ENCODE measurements at places on chromosomes 2 and 18.

- DNase-seq = peak; percentile 17
Observed at GRCh38 chr18:52716973-52717372, 377.0 kb downstream of the DCC start.

DNA sequence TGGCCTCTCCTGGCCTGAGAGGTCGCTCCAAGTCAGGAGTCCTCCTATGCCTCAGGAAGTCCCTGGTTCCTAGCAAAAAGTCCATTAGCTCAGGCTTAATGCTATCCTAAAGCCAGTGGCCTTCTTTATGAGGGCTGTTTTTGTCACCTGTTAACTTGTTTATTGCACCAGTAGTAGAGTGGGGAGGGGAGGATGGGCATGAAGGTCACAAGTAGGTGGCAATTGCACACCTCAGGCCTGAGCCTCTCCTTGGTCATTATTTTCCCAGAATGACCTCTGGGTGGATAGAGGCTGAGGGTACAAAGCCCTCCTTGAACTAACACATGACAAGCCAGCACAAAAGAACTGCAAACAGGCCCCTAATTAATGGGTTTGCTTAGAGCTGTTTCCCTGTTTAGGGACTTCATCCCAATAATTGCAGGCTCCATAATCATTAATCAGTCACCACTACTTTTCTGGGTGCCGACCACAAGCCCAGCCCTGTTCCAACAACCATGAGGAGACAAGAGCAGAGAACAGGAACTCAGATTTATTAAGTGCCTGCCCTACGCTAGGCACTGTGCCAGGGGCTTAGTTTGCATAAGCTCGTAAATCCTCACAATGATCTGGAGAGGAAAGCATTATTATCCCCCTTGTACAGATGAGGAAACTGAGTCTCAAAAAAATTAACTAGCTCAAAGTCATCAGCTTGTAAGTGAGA lies 123.0 kb upstream of the PKDCC start:
- no peak for DNase-seq

- DNase-seq = no peak
Observed at GRCh38 chr18:44969214-44969795, 288.6 kb downstream of the SETBP1 start.

DNA sequence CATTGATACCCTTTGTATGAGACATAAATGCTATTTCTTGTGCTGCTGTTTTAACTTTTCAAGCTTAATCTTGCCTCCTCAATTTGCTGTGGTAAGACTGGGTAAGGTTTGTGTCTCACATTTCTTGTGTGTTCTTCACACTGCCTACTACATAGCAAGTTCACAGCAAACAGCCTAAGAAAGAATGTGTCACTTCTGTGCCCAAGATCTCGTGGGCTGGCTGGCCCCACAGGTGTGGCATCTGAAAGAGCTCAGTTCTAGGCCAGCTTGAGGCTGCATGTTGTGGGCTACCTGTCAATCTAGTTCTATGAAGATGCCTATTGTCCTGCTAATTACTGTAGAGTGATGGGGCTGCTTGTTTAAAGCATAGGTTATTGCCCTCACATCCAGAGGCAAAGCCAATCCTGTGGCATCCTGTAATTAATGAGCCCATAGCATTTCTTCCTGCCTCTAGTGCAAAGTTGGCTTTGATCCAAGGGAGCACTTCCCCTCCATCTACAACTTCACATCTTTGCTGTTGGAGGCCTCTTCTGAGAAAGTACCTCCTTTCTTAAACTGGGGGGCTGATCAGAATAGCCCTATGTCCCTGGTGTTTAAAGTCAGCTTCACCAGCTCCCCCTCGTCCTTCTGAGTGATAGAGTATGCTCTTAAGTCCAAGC lies 40.9 kb upstream of the ASPRV1 start:
- no peak for DNase-seq

DNA sequence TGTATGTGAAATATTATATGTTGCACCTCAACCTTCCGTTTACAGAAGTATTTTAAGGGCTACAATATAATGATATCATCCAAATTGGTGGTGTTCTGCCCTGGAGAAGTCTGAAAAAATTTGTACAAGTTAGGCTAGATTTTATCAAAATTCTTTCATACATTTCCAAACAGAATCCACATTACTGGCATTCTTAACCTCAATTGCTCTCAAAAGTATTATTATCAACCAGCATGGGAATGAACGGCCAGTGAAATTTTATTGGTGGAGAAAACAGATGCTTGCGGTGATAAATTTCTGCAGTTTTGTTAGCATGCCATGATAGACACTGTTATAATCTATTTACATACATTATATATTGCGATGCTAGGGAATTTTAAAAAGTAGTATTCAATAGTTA lies 88.3 kb upstream of the TFPI start:
- no peak for DNase-seq

DNA sequence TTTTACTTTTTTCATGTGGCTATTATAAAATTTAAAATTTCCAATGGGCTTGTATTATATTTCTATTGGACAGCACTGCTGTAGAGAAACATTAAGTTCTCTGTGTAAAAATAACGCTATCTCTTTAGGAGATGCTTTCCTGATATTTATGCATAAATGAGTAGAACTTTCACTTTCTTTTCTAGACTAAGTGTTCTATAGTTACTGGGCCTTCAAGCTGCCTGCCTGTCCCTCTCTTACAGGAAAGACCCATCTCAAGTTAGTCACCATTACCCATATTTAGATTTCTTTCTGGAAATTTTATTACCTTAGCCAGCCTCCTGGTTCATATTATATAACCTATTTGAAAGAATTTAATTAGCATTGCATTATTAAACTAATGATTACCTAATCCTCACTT lies 4.8 kb downstream of the ITGA4 start:
- no peak for DNase-seq

- no peak for DNase-seq
Observed at GRCh38 chr2:43226955-43227829, 786 bp upstream of the ZFP36L2 start.

DNA sequence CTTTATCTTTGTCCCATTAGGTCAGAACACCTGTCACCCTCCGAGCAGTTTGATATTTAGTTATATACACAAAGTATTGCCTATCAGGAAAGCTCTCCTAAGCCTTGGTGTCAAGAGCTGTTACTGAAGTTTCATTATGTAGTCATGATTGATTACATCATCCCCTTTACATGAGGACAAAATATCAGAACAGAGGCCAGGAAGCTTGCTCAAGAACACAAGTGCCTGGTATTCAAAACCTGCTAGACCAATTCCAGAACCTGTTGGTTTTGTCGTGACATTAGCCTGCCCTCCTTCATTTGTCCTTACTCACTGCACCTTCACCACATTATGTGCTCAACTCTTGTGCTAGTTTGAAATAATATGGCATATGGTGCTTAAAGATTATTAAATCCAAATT lies 377.1 kb downstream of the CDH19 start:
- DNase-seq = no peak

- no peak for DNase-seq
Observed at GRCh38 chr2:176291335-176291734, 22.1 kb downstream of the MTX2 start.

- DNase-seq = no peak
Observed at GRCh38 chr18:75358928-75359327, 68.6 kb downstream of the SMIM21 start.

DNA sequence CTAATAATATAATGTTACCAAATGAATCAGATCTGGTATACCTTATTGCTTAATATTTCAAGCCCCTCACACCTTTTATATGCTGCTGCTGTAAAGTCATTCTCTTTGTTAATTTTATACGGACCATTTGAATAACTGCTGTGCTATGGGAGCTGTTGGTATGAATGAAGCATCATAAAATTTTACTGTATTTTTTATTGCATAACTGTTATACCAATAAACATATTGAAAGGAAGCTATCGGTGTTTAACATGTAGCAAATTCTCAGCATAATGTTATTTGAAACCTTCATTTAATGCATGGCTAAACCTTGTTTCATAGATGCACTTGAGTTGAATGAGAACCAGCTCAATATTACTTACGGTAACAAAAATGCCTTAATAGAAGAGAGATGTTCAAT lies 1040.3 kb downstream of the SOCS6 start:
- DNase-seq = no peak

DNA sequence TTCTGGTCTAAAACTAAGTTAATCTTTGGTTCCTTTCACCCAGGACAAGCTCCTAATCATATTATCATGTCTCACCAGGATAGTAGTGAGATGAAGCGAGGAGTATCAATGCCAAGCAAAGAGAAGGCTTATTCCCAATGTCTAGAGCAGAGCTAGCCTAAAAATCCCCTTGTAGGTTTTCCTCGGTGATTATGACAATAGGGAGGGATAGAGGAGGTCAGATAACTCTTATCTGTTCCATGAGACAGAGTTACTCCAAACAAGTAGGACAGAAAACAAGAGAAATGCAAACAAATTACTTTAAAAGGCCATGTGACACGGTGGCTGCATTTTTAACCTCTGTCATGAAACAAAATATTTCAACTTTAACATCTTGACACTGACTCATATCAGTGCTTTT lies 623.1 kb downstream of the ADCYAP1 start:
- no peak for DNase-seq

DNA sequence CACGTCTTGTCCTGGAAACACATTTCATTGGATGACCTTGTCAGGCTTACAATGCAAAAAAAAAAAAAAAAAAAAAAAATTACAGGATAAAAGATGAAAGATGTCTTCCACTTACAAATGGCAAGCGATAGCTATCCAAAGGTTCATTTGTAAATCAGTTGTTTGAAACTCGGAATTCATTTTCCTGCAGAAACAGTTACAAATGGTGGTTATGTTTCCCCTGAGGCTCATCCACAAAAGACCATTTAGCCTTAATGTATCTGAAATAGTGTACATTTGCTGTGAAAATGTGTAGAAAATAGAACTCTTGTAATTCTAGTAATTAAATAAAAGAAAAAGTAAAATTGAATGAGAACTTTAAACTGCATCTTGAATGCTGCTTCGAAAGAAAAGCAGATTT lies 25.9 kb downstream of the DPP10 start:
- DNase-seq = no peak

DNA sequence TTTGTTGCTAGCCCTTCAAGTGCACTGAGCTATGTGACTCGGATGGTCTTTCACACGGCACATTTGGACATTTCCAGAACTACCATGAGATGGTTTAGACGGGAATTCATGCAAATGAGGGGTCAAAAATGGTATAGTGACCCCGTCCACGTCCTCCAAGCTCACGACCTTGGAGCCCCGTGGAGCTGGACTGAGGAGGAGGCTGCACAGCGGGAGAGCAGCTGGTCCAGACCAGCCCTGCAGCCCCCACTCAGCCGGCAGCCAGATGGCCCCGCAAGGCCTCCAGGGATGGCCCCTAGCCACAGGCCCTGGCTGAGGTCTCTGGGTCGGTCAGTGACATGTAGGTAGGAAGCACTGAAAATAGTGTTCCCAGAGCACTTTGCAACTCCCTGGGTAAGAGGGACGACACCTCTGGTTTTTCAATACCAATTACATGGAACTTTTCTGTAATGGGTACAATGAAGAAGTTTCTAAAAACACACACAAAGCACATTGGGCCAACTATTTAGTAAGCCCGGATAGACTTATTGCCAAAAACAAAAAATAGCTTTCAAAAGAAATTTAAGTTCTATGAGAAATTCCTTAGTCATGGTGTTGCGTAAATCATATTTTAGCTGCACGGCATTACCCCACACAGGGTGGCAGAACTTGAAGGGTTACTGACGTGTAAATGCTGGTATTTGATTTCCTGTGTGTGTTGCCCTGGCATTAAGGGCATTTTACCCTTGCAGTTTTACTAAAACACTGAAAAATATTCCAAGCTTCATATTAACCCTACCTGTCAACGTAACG lies 88.8 kb downstream of the EPAS1 start:
- no peak for DNase-seq

DNA sequence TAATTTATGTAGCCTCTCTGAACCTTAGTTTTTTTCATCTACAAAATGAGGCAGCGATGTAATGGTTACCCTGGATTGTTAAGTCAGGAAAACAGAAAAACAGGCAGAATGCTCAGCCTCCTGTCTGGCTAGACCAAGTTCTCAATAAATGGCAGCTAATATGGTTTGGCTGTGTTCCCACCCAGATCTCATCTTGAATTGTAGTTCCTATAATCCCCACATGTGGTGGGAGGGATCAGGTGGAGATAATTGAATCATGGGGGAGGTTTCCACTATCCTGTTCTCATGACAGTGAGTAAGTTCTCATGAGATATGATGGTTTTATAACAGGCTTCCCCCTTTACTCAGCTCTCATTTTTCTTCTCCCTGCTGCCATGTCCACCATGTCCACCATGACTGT lies 220.0 kb downstream of the CMPK2 start:
- DNase-seq = no peak

GRCh38 chr2:65056215-65057053 lies at the start of gene CEP68:
TSS of gene CEP68 (plus strand) at chr2:65056416. CDS start at chr2:65069445, 13,029 bp downstream.
- peak; percentile 75 for DNase-seq

DNA sequence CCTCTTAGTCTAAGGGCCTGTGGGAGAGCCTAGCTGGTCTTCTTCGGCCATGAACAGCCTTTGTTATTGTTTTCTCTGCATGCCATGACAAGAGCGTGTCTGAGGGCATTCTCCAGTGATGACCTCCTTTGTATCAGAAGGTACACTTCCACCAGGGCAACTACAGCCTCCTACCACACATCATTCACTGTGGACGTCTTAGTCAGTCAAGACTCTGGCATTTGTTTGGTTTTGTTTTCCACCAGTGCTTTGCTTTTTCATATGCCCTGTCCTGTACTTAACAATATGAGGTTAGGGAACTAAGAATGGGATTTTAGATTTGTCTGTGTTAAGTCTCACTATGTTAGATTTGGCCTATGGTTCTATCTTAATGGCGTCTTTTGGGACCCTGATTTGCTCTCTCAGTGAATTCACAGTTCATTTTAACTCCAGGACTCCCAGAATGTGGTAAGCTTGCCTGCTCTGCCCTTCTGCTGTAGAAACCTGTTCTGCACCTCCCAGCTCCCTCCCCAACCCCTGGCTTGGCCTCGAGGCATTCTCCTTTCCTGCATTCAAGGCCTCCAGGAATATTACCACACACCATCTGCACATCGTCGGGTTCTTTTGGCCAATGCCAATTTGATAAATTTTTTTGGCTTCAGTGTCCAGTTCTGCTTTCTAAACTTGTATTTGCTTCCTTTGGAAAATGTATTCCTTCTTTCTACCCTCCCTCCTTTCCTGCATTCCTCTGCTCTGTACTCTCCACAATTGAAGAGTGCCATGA lies 42.8 kb upstream of the IL1R1 start:
- no peak for DNase-seq

DNA sequence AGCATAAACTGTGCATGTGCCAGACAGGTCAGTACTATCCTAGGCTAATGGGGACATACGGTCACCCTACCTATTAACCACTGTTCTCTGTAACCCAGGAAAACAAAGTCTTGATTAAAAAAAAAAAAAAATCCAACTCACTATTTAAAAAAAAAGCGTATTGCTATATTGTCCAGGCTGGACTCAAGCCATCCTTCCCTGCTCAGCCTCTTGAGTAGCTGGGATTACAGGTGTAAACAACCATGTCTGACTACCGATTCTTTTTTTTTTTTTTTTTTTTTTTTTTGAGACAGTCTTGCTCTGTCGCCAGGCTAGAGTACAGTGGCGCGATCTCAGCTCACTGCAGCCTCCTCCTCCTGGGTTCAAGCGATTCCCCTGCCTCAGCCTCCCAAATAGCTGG lies 11.6 kb downstream of the ATAD2B start:
- no peak for DNase-seq
